ENCODE measurements at places on chromosomes 4 and X.

DNA sequence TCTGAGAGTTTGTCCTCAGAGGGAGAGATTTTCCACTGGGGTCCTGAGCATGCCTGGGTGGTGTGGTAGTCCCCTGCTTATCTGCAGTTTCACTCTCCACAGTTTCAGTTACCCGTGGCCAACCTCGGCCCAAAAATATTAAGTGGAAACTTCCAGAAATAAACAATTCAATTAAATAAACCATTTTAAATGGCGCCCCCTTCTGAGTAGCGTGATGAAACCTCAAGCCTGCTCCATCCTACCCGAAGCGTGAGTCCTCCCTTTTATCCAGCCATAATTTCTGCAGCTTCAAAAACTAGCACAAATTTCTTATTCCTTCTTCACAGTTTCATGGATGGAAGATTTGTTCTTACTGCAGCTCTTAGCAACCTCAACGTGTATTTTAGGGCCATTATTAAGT, 26.7 kb downstream of the PNMA6E start:
- DNase-seq = no peak

DNA sequence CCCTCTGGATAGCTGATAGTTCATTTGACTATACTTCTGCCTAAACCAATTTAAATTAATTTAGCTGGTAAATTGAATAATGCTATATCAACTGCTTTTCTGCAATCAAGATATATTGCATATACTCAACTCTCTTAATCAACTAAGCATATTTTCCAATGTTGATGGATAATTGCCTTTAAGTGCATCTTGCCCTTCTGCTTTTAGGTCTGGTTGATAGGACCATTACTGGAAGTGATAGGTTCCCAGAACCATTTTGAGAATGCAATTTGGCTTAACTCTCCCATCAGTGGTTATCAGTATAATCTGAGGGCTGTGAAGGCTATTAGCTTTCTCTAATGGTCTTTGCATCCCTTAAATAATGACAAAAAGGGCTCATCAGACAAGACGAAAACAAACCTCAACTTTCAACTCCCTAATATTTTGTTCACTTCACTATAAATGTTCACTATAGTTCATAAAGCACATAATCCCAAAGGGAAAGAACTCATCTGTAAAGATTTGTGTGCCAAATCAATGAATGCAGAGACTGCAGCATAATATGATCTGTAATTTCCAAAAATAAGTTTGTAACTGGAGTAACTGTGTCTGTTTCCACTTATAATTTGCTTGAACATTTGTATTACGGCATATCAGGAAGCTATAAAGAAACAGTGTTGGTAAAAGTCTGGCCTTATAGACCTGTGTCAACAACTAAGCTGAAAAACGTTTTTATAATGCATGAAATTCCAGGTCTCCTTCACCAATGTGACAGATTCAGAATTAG, 273.6 kb downstream of the FBXO8 start:
- DNase-seq = no peak

GRCh38 chr4:186704057-186704456, 19.6 kb downstream of the FAT1 start:
- no peak for DNase-seq

DNA sequence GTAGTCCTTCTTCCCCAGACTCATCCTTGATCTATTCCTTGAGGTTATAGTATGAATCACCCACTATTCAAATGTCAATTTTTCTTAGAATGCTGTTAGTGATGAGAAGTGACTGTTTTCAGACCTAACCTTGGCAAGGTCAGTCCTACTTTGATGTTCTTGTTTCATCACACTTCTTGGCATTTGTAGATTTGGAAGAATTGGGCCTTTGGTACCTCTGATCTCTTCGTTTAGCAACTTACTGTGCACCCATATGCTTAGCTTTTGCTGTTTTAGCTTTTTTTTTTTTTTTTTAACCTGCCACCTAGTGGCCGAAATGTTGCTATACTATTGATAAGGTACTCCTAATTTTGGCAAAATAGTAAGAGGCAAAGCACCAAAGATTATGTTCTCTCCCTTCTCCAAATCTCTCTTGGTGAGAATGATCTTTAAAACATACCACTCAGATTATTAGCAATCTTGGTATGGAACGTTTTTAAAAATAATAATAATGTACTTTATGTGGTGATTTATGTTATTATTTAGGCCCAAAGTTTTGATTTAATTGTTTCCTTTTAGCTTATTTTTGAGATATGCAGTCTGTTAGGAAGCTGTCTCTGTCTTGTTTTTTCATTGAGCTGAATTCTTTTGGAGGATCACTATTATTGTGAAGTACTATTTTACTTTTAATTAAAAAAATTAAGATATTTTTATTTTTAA, 16.6 kb downstream of the DCK start:
- no peak for DNase-seq

- DNase-seq = no peak
These were observed 49.2 kb upstream of the PJA1 start for GRCh38 chrX:69214463-69214862.

- DNase-seq = no peak
These were observed 276.6 kb upstream of the FAT1 start for GRCh38 chr4:187000281-187000680.

- no peak for DNase-seq
These were observed 214.6 kb downstream of the PALLD start for GRCh38 chr4:168711197-168712140.

GRCh38 chrX:30943984-30944383, 54.9 kb upstream of the TAB3 start:
- no peak for DNase-seq

GRCh38 chrX:138986866-138987265, 275.3 kb upstream of the FGF13 start:
- no peak for DNase-seq

- no peak for DNase-seq
These were observed 338.8 kb downstream of the BCOR start for GRCh38 chrX:39758791-39759525.

DNA sequence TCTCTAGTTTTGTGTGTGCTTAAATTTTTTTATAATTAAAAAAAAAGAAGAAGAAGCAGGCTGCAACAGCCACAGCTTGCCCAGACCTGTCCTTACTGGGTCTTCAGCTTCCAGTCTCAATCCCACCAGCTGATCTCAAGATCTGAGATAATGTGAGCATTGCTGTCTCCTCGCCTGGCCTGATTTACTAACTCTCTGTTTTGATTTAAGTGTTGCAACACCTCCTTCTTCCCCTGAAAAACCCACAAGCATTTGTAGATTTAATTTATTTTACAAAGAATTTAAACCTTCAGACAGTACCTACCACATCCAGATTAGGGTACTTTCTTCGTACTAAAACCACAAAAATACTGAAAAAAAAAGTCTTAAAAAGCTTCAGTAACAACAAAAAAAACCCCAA, 38.0 kb downstream of the FAM241A start:
- DNase-seq = no peak

GRCh38 chrX:45056428-45057145, 144.1 kb downstream of the DIPK2B start:
- no peak for DNase-seq

DNA sequence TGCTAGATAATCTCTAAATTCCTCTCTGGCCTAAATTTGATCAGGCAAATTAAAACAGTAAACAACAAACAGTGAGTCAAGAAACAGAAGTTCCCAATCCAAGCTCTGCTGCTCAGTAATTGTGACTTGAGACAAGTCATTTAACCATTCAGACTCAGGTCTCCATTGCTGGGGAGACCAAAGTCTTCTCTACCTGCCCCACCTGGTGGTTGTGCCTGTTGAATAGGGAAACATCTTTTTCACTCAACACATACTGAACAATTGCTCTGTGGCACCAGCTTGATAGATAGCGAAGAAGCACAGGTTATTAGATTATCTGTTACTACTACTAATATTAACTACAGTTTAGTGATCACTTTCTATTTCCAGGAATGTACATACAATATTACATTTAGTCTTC, 112.1 kb upstream of the EOLA2 start:
- no peak for DNase-seq

DNA sequence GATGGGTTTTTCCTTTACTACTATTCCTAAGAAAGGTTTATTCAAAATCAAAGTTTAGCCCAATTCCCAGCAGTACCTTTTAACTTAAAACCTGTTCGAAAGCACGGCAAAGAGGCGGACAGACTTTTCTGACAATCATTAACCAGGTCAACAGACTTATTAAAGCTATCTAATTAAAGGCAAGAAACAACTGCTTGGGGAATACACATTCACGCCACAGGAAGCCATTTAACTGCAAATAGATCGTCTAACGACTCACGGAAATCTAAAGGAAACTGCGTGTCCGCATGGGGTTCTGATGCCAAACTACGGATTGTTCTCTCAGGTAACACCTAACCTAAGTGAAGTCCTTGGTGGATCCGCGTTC, 663 bp upstream of the USP53 start:
- no peak for DNase-seq

- DNase-seq = no peak
These were observed 122.2 kb downstream of the UBE2K start for GRCh38 chr4:39820186-39820585.

DNA sequence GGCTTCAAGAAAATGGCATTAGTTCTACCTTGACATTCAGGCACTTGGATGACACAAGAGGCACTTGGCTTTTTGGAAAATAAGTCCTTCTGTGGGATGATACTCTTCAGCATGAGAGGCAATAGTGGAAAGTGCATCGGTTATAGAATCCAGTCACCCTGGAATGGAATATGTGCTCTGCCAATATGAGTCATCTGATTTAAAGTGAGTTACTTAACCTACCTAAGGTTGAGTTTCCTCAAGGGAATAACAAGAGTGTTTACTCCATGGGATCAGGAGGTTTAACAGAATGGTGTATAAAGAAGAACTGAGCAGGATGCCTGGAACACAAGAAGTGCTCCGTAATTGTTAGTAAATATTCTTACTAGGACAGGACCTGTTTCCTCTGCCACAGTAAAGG, 10.7 kb downstream of the SLC39A8 start:
- no peak for DNase-seq

- DNase-seq = no peak
These were observed 18.9 kb downstream of the RPS4X start for GRCh38 chrX:72258174-72258573.

DNA sequence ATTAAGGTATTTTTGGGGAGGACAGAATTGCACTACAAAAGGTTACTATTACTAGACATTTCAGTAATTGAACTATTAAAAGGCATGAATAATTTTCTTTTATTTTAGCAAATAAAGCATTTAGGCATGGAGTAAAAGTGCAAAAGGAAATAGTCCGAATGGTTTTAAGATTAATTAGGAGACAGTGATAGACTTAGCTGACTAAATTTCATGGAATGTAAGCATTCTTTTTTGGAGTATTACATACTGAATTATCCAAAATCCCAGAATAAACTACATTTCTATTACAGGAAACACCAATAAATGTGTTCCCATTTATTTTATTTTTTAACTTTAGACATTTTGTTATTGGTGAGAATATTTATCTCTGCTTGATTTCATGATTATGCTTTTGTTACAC, 30.7 kb upstream of the MAP9 start:
- DNase-seq = no peak

DNA sequence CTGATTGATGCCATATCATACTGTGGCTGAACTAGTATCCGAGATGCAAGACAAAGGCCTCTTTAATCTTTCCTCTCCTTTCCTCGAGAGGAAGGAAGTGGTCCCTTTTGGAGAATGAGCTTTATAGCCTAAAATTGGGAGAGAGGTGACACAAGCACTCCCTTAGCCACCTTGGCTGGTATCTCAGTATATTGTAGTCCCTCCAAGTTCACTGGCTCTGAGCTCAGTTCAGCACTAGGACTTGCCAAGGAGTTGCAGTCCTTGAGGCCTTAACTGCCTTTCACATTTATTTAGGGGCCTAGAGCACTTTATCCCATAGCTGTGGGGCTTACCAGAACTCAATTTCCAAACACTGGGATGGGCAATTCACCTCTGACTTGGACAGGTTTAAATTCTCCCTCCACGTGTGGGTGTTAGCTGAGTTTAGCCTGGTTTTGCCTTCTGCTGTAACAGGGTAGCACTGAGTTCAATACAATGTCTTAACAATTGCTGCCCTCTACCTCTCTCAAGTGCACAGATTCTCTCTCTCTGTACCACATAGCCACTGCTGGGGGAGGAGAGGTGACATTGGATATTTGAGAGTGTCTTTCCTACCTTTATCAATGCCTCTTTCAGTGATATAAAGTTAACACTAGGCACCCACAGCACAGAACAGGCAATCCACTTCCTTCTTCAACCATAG, 216.4 kb downstream of the TECRL start:
- DNase-seq = no peak

DNA sequence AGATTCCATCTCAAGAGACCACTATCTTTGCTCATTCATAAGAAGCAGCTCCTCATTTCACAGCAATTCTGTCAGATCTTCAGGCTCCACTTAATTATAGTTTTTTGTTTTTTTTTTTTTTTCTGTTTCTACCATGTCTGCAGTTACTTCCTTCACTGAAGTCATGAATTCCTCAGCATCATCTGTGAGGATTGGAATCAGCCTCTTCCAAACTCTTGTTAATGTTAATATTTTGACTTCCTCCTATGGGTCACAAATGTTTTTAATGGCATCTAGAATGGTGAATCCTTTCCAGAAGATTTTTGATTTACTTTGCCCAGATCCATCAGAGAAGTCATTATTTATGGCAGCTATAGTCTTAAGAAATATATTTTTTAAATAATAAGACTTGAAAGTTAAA, 53.1 kb downstream of the BMP2K start:
- no peak for DNase-seq

DNA sequence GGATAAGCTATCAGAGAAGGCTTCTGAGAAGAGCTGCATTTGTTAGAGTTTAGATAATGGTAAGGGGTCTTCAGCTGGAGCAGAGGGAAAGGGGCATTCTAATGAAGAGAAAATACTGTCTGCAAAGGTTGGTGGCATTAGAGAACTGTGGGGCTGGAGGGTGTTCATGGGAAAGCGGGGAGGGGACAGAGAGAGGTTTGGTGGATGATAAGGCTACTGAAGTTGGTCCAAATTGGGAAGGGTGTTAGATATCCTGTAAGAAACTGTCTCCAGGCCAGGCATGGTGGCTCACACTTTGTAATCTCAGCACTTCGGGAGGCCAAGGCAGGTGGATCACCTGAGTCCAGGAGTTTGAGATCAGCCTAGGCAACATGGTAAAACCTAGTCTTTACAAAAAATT, 59.9 kb downstream of the AFF1 start:
- DNase-seq = no peak

DNA sequence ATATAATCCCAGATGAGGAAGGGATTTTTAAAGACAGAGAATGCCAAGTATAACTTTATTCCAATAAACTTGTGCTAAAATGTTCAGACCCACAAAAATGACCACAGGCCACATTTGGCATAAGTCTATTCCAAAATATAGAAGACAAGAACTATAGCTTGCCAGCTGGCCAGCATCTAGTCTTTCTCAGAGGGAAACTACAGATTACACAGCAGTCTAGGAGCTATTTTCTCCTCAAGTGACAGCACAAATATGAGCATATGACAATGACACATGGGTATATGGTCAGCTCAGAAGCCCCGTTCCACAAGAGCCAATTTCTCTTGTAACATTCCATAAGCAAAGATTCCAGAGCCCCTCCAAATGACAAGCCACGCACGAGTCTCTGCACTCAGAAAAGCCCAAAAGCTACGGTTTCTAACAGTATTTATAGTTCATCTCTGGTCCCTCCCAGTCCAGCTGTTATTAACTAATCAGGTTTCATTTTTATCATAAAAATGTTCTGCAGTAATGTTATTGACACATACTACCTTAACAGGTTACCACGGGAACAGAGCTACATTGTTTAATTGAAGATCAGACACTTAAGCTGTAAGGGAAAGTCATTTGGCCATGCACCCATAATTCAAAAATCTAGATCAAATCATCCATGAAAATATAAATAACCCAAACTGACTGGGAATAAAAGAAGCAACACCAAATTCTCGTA, 70.3 kb downstream of the RAB28 start:
- no peak for DNase-seq
